ENCODE measurements at places on chromosomes 2 and 18. TPM values are rescaled to one million over a fixed set of nuclear protein-coding genes. Genes with fewer than 3 reads are reported as not detected.

- DNase-seq = no peak
These were observed 243.2 kb downstream of the DSEL start for GRCh38 chr18:67273288-67273687.

The SPRED2 gene
- total RNA-seq = 12.5 TPM

DNA sequence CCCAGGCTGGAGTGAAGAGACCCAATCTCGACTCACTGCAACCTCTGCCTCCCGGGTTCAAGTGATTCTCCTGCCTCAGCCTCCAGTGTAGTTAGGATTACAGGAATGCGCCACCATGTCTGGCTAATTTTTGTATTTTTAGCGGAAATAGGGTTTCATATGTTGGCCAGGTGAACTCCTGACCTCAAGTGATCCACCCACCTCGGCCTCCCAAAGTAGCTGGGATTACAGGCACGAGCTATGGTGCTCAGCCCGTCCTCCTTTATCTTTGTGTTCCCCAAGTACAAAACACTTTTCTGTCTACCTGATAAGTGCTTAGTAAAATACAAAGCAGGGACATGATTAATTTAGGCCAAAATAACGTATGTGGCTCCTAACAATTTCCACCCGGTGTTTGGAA is 91.2 kb upstream of the STK17B start:
- no peak for DNase-seq

The TUBA3E gene
- not detected for total RNA-seq

The UPP2 gene
- not detected for total RNA-seq

DNA sequence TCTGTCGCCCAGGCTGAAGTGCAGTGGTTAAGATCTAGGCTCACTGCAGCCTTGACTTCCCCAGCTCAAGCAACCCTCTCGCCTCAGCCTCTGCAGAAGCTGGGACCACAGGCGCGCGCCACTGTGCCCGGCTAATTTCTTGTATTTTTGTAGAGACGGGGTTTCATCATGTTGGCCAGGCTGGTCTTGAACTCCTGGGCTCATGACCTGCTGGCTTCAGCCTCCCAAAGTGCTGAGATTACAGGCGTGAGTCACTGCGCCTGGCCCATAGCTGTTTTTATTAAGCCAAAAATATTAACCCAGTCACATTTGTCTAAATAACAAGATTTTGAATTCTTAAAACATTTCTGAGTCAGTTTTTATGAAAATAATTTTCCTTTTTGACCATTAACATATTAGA is 6.3 kb upstream of the SFT2D3 start:
- no peak for DNase-seq

DNA sequence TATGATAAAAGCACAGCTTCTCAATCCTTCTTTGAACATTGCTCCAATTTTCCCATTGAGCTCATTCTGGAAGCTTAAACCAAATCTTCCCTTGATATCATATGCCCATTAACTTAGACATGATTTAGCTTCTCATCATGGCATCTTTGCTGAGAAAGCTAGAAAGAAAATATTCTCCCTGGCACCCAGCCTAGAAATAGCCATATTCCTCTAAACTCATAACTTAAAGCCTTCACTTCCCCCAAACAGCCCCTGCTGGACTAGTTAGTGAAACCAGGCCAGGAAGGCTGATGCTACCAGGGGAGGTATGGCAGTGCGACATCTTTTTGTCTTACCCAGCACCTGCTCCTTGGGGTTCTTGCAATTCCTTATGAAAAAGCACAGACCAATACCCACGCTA is 4.3 kb downstream of the AAK1 start:
- DNase-seq = no peak

The XIRP2 gene
- total RNA-seq = 266 TPM

DNA sequence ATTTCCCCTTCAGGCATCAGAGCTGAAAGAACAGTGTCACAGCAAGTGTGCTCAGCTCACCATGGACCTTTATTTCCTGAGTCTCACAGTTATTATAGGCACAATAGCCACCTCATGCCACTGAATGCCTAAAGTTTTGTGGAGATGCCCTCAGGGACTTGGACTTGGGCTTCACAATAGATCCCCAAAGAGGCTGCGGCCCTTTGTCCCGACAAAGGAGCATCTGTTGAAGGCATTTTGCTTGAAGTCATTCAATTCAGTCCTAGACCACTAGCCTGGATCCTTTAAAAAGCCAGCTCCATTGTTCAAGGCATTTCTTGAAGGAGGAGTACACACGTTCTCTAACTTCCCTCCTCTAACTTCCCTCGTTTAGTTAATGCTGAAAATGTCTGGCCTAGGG is 125.4 kb downstream of the DCC start:
- DNase-seq = no peak

The FAM124B gene
- 2.3 TPM for total RNA-seq

GRCh38 chr2:105697781-105698449 is 46.8 kb upstream of the NCK2 start:
- no peak for DNase-seq

DNA sequence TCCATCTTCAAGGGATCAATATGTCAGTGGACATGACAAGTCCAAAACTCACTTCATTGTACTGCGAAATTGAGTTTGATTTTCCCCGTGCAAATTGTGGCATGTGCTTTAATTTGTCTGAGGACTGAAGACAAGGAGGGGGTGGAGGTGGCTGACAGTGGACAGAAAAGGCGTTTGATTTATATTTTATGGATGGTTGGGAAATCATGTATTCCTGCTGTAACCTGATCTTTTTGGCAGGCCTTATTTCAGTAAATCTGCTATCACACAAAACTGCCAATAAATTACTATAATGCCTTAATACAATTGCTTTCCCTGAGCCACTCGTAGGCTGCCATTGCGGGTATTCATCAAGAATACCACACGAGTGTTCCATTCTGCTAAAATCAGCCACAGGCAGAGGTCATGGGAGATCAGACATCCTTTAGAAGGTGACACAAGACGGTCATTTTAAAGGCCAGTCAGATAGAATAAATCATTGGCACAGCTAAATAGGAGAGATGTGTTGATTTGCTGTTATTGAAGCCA is 720.5 kb downstream of the MBD2 start:
- no peak for DNase-seq

The EPHA4 gene
- total RNA-seq = 8.6 TPM

GRCh38 chr18:49933530-49934128 is 120.3 kb upstream of the ACAA2 start:
- no peak for DNase-seq

GRCh38 chr18:77818328-77818727 is 568.7 kb downstream of the GALR1 start:
- no peak for DNase-seq

GRCh38 chr18:26277374-26277773 is 51.1 kb downstream of the TAF4B start:
- DNase-seq = no peak

- DNase-seq = peak; percentile 43
These were observed 152.1 kb downstream of the PXDN start for GRCh38 chr2:1591978-1592907.

The MYOM1 gene
- total RNA-seq = 281 TPM

The CTAGE1 gene
- not detected for total RNA-seq

The NFATC1 gene
- total RNA-seq = 74.7 TPM

GRCh38 chr2:232860593-232861241 is 9.3 kb upstream of the SNORC start:
- DNase-seq = no peak

- no peak for DNase-seq
These were observed 346.6 kb downstream of the FSIP2 start for GRCh38 chr2:186085226-186085625.

DNA sequence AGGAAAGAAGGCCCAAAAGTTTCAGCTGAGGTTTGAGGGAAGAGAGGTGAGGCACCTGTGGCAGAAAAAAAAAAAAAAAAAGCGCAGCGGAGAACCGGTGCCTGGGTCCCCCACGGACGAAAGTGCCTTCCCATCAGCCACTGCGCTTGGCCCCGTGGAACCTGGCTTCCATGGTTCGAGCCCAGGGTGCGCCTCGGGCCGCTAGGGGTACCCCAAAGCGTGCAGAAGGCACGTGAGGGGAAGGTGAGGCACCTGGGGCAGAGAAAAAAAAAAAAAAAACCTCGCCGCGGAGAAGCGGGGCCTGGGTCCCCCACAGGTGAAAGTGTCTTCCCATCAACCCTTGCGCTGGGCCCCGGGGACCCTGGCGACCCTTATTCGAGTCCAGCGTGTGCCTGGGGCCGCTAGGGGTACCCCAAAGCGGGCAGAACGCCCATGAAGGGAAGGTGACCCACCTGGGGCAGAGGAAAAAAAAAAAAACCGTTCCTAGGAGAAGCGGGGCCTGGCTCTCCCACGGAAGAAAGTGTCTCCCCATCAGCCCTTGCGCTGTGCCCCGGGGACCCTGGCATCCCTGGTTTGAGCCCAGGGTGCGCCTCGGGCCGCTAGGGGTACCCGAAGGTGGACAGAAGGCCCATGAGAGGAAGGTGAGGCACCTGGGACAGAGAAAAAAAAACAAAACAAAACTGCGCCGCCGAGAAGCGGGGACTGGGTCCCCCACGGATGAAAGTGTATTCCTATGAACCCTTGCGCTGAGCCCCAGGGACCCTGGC is 228.6 kb downstream of the CCDC74A start:
- DNase-seq = no peak

DNA sequence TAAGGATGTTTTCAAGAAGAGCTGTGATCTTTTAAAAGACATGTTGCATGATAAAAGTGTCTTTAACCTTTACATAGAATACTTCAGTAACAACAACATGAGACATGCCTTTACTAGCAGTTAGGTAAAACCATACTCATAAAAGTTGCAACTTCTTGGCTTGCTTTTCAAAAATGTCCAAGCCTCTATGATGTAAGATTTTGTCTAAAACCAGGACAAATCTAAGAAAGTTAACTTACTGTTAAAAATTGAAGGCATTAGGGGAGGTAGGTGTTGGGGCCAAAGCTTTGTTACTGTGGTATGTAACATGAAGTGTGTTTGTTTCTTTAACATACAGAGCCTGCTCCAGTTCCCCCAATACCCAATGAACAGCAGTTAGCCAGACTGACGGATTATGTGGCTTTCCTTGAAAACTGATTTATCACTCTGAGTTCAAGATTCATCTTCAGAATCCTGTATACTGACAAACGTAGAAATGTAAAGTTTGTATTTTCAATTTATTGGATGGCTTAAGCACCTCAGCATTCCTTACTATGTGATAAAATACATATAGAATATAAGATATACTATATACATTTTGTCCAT is 11.7 kb downstream of the COPS8 start:
- no peak for DNase-seq

GRCh38 chr2:219877728-219878127 is 250.3 kb downstream of the SLC4A3 start:
- no peak for DNase-seq

The FAP gene
- total RNA-seq = 7.0 TPM

GRCh38 chr2:216073773-216074172 is 7.8 kb downstream of the PECR start:
- DNase-seq = no peak

GRCh38 chr2:158129037-158129436 is 27.4 kb downstream of the UPP2 start:
- DNase-seq = no peak

The TMEM18 gene
- total RNA-seq = 12.4 TPM

The UBE2F gene
- 97.3 TPM for total RNA-seq

GRCh38 chr2:170266358-170266757 is 88.4 kb downstream of the MYO3B start:
- no peak for DNase-seq

DNA sequence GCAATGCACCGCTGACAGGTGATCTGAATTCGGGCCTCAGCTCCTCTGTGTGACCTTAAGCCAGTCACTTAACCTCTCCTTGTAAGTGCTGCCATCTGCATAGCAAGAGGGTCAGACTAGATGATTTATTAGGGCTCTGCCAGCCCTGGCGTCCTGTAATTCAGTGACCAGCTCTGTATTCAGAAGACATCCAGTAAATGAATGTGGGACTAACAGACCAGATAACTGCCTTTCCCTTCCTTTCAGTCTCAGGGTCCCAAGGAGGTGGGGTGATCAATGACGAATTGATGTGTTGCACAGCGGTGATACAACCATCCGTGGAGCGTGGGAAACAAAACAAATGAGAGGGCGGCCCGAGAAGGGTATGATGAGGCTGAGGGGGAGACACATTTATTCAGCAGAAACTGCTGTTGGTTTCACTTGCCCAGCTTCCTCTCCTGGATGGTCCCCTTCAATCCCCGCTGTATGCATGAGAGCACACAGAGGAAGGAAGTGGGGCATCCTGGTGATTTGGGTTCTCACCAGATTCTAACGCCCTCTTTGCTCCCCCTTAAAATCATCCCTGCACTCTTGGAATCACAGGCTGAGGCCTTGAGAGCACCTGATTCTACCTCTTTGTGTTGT is 92.8 kb downstream of the VIT start:
- DNase-seq = no peak

- DNase-seq = no peak
These were observed 498.7 kb upstream of the RAB6C start for GRCh38 chr2:129480790-129481189.

The CERS6 gene
- total RNA-seq = 13.2 TPM

The ITPRIPL1 gene
- total RNA-seq = not detected

DNA sequence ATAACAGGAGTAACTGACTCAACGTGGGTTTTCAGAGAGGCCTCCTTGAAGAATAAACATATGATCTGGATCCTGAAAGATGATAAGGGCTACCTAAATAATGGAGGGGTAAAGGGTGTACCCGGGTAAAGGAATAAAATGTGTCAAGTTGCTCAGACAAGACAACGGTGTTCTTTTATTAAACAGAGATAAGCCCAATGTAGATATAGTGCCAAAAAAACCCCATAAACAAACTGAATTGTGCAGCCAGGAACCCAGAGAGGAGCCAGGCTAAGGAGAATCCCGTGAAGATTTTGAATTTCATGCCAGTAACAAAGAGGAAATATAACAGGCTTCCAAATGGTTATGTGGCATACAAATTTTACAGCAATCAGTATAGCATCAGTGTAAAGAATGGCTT is 618.2 kb downstream of the CPS1 start:
- no peak for DNase-seq
